ENCODE measurements at places on chromosomes 2 and 18.

DNA sequence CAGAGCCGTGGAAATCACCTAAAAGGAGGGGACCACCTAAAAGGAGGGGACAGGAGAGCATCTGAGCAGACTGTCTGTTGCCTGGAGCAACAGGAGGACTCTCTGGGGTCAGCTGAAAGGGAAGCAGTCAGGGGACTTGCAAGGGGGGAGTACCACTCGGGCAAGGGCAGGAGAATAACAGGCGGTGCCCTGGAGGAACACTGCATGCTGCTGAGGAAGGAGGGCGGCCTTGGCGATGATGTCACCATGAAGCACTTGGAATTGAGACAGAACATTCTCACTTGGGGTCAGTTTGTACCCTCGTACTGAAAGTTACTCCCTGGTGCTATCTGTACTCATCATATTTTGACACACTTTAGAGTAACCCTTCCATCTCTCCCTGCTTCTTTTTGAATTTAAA lies 18.4 kb downstream of the SIX3 start:
- no peak for DNase-seq

DNA sequence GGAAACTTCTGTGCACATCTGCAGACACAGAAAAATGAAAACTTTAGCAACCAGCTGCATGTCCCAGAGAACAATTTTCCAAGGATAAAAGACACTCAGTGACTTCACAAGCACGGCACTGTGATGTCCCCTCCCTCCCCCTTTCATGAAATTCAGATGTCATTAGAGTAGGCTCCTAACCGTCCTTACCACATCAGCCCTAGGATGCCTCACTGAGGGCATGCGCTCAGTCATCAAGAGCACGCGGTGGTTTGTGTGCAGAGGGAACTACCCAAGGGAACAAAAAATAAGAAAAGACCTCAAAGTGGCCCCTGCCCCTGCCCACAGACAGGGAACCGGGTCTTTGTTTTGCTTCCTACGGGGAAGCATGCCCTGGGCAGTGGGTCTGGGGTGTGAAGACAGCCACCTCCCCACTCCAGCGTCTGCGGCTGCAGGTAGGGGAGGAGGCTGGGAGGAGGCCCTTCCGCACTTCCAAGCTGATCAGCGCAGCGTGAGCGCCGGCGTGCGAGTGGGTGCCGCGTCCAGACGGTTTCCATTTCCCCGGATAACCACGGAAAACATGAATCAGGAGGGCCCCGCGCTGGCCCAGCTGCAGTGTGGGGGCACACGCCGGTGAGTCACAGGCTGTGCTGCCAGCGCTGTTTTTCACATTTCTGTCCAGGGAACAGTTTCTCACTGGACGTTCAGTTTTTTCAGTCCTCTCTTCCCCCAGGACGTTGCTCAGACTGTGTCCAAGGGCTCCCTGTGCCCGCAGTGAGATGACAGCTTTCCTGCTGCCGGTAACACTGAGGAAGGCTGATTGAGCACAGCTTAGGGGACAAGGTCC lies 70.6 kb downstream of the COPS8 start:
- DNase-seq, result peak; percentile 71

- DNase-seq, result no peak
Observed at GRCh38 chr2:117770730-117771129, 43.8 kb upstream of the DDX18 start.

DNA sequence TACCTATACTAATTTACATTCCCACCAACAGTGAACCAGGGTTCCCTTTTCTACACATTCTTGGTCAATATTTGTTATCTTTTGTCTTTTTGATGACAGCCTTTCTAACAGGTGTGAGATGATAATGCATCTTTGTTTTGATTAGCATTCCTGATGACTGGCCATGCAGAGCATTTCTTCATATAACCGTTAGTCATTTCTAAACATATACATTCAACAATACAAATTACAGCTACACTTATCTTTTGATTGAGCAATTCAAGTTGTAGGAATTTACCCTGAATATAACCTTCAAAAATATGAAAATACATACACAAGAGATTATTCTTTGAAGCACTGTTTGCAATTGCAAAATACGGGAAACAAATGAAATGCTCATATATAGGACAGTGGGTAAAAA lies 94.9 kb downstream of the TMEM131 start:
- no peak for DNase-seq

DNA sequence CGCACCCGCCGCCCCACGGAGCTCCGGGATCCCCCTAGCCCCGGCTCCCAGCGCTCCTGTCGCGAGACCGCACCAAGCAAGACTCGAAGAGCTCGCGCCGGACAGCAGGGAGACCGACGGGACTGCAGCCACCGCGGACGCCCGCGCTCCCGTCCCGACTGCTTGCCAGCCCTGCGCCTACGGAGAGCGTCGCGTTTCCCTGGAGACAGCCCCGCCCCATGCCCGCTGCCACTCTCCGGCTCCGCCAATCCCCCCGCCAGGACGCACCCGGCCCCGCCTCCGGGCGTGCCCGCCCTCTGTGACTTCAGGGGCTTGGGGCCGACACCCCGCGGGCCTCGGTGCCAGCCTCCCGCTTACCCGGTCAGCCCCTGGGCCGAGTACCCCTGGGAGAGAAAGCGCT lies at the start of gene ANKMY1:
TSS of gene ANKMY1 (minus strand) at position 181 of the 400 bp plus-strand sequence. CDS start 653 bp downstream, outside the sequence.
- DNase-seq, result peak; percentile 81

DNA sequence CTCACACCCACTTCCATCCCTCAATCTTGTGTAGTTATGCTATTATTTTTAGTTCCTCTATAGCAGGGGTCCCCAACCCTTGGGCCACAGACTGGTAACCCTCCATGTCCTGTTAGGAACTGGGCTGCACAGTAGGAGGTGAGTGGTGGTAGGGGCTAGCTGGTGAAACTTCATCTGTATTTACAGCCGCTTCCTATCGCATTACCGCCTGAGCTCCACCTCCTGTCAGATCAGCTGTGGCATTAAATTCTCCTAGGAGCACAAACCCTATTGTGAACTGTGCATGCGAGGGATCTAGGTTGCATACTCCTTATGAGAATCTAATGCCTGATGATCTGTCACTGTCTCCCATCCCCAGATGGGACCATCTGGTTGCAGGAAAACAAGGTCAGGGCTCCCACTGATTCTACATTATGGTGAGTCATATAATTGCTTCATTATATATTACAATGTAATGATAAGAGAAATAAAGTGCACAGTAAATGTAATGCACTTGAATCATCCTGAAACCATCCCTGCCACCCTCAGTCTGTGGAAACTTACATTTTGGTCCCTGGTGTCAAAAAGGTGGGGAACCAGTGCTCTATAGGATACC lies 1.6 kb upstream of the RAB11FIP5 start:
- no peak for DNase-seq

DNA sequence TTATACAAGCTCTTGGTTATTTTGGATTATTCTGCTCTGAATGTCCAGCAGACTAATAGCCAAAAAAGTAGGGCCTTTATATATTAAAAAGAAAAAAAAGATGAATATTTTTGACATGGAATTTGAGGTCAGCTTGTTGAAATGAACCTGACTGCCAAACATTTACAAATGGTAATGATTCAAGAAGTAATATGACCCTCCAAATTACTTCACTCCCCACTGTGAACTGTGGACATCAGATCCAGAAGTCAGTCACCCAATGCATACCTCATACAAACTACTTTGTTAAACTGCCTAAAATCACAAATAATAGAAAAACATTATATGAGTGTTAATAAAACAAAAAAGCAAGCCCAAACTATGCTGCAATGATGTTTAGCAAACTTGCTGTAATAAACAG lies 10.0 kb downstream of the EPG5 start:
- no peak for DNase-seq

- no peak for DNase-seq
Observed at GRCh38 chr2:237450583-237450982, 36.5 kb upstream of the MLPH start.

DNA sequence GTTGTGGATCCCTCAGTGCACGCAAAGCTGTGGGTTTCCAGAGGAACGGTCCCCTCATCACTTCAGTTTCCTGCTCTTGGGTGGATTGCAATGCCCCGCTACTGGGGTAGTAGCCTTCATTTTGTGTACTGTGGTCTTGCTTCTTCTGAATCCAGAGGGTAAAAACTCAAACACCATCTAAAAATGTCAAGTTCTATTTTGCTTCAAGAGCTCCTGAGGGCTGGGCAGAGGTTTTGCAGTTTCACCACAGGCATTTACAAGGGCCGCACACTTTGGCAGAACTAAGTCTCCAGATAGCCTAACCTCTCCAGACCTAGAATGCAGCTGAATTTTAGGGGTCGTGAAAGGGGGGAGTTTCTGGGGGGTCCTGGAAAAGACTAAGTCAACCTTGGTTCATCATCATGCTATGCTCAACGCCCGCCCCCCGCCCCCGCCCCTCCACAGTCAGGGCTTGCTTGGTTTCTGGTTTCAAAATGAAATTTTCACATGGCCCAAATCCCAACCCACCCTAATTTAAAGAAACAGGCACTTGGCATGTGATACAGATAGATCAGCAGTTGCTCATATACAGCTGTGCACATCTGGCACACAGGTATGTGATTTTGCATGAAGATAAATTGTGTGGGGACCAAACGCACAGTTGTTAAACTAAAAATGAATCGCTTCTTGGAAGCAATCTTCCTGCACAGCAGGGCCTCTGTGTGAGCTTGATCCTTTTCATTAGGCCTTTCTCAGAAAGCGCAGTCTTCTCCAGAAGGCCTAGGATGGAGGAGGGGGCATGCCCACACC lies 329.6 kb downstream of the OSR1 start:
- no peak for DNase-seq

DNA sequence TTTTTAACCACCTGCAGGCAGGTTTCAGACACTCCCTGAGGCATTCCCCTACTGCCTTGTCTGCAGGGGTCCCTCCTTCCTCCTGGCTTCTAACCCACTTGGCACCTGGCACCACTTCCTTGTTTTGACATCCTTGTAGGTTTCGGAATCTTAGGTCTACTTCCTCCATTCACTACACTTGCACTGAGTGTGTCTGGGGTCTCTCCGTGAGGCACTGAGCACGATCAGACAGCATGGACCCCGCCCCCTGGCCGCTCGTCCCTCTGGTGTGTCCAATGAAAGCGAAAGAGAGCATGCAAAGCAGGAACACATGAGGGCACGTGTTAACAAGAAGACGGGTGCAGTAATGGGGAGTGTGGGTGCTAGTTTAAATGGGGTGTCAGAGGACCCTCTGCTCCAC lies 63.8 kb downstream of the HAUS1 start:
- peak; percentile 29 for DNase-seq

GRCh38 chr18:41618147-41618546 lies 336.9 kb upstream of the PIK3C3 start:
- no peak for DNase-seq

DNA sequence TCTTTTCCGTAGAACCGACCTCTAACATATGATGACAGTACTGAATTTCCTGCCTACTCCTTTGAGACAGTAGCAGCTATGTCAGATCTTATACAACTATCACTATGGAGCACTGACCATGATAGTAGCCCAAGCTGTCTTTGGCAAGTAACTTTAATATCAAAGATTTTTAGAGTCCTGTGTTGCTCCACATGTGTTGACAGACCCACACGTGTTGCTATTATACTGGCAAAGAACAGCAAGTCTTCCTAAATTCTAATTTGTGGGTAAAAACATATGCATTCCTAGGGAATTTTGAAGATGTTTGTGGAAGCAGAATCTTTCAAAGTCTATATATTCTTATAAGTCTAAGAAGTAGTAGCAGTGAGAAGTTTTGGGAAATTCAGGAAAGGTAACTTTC lies 245.5 kb upstream of the HNMT start:
- DNase-seq, result no peak

GRCh38 chr2:233414777-233415570 lies 60.7 kb downstream of the DGKD start:
- peak; percentile 80 for DNase-seq

- no peak for DNase-seq
Observed at GRCh38 chr2:71471276-71471675, 17.9 kb downstream of the DYSF start.

- DNase-seq, result no peak
Observed at GRCh38 chr2:234133004-234133403, 82.5 kb downstream of the SPP2 start.

DNA sequence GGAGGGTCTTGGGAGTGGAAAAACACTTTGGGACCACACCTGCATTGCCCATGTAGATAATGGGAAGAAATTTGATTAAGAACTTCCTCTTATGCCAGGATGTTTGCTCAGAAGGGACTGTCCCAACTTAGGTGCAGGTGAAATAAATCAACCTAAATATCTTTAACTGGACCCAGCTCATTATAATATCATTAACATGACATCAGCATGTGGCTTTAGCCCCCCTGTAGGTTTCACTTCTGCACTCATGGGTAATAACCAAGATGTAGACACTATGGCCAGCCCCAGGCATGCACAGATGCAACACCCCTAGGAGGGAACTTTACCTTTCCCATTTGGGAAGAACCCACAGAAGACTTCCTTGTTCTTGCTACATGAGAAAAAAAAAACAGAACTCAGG lies 227.4 kb upstream of the ZNF804A start:
- DNase-seq, result no peak

Measured in activated T-cell treated with anti-CD3 and anti-CD28 coated beads, Interleukin-2, amount 50 U/mL, for 72 hours (primary cell).